ENCODE measurements at places on chromosomes 4 and X.

GRCh38 chr4:122377352-122377751, 1.5 kb upstream of the ADAD1 start:
- DNase-seq: no peak

DNA sequence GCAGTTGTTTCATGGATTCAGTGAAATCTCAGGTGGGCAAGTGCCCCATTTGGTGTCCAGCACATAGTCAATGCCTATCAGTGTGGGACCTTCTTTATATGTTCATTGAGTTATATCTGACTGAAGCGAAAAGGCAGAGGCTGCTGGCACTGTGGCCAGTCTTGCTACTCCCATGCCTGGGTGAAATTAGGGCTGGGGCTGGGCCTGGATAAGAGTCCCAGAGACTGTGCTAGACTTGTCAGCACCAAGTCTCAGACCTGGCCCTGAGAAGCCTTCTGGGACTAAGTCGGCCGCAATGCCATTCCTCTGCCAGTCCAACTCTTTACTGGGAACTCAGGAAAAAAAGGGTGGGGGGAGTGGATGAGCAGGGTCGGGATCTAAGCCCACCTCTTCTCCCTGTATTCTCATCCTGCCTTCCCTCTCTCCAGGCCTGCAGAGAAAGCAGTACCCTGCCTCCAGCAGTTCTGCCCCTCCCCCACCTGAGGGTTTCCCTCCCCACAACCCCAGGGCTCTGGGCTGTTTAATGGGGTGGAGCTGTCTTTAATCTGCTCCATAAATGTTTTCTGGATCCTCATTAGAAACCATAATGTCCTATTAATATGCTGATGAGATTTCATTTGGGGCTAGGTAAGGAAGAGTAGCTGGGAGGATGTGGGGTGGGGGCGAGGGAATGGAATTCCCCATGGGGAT, 153.5 kb upstream of the PJA1 start:
- DNase-seq: no peak

- DNase-seq: no peak
Observed at GRCh38 chrX:120274958-120275357, 24.3 kb downstream of the ZBTB33 start.

DNA sequence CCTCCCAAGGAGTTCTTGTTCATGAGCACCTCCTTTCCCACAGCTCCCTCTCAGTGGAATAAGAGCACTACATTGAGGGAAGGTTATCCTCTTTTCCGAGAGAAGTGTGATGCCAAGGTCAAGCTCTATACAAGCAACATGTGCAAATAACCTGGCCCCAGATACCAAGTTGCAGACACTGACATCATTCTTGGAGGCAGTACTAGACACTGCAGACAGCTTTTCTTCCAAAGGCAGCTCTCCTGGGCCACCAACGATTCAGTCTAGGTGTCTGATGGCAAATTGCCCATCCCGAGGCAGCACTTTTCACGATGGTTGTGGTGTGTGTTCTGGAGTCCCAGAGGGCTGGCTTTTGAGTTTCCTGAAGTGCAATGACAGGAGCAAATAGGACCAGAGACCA, 384.9 kb downstream of the TLL1 start:
- no peak for DNase-seq

GRCh38 chr4:39931441-39931901, 46.2 kb downstream of the PDS5A start:
- no peak for DNase-seq

DNA sequence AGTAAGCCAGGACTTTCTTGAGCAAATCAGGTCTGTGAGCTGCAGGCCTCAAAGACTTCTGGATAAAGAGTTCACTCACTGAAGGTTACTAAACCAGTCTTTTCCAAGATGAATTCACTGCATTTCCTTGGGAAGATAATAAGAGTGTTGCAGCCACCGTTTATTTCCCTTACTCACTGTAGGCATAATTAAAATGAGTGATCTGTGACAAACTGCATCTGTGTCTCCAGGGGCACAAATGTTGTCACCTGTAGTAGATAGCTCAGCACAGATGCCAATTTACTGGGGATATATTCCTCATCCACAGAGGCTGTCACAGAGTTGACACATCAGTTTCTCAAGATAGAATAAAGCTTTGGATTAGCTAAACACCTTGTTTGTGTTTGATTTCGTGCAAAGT, 580.2 kb downstream of the SPRY1 start:
- DNase-seq: no peak

- no peak for DNase-seq
Observed at GRCh38 chr4:2291705-2292645, 30.1 kb upstream of the MXD4 start.

DNA sequence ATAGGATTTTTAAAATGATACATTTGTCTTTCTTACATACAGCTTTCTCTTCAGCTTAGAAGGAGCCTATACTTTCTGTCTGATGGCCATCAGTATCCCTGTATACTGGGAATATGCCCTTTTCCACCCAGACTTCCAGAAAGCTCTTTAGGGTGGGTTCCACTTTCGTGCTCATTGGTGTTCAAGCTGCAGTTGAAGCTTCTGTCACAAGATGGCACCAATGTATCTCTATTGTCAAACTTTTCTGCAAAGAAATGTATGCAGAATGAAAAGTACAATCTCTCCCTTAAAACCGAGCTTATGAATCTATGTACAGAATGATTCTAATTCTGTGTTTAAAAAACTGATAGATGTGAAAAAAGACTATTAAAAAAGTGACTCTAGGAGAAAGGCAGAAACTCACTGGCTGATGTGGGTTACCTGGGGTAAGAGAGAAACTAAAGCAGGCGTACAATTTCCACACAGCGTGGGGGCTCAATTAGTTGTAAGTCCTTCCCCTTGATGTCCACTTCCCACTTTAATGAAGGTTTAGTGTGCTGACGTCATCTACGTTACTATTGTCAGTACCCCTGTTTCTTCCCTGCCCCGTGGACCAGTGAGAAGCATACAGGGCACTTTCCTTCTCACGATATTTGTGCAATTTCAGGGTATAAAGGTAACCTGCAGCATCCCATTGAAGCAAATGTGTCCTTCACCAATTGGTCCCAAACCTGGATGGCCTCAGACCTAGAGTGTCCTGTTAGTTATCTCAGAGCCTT, 57.3 kb upstream of the TCEAL2 start:
- DNase-seq: no peak

- DNase-seq: no peak
Observed at GRCh38 chrX:154727418-154727817, 23.5 kb downstream of the GAB3 start.

GRCh38 chr4:157076578-157076947, 613 bp downstream of the GLRB start:
- no peak for DNase-seq

- DNase-seq: no peak
Observed at GRCh38 chr4:120007191-120007871, 59.3 kb downstream of the MAD2L1 start.

GRCh38 chr4:3225936-3226335, 23.0 kb upstream of the MSANTD1 start:
- no peak for DNase-seq

- DNase-seq: no peak
Observed at GRCh38 chr4:14313757-14314156, 686.2 kb upstream of the BOD1L1 start.

DNA sequence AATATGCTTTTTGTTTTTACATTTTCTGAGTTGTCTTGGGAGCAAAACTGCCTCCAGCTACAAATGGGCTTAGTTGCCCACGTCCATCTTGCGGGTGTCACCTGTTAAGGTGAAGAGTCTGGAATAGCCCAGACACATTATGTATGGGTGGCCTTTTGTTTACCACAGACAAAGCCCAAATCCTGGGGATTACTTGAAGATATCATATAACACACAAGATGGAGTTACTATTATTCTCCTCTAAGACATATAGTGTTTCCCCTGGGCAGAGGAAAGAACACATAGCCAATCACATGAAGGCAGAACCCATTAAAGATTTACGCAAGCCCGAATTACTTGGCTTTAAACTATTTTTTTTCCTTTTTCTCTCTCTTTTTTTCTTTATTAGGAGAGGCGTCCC, 625.6 kb upstream of the FAM241A start:
- no peak for DNase-seq

DNA sequence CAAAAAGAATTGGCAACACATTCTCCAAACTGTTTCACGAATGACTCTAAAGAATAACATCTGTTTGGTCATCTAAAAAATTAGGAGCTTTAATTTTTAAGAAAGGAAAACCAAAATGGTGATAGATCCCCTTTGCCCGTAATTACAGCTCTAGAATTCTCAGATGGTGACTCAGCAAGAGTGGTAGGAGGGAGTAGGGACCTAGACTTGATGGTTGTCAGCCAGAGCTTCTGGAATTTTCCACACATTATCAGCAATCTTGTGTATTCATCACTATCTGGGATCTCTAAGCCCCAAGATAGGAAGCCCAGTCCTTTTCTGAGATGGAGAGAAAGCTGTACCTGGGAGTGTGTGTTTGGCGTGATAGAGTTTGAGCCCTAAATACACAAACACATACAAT, 103.9 kb upstream of the RAB40AL start:
- no peak for DNase-seq

DNA sequence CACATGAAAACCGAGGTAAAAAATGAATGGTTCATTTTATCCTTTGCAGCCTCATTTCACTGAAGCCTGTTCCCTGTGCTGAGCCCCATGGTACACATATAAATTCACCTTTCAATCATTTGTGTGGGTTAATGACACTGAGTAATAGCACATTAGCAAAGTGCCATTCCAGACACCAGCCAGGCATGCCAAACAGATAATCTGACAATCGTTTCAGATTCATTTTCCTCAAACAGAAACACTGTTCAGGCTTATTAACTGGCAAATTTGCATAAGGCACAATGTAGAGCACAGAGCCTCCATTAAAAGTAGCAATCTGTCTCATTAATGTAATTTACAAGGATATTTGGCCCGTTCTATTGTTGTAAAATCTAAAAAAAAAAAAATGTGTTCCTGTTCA, 76.2 kb downstream of the UNC5C start:
- DNase-seq: no peak

- peak; percentile 58 for DNase-seq
Observed at GRCh38 chr4:146132445-146132844, 43.1 kb upstream of the LSM6 start.

- DNase-seq: no peak
Observed at GRCh38 chr4:123325241-123325681, 71.3 kb upstream of the SPRY1 start.

DNA sequence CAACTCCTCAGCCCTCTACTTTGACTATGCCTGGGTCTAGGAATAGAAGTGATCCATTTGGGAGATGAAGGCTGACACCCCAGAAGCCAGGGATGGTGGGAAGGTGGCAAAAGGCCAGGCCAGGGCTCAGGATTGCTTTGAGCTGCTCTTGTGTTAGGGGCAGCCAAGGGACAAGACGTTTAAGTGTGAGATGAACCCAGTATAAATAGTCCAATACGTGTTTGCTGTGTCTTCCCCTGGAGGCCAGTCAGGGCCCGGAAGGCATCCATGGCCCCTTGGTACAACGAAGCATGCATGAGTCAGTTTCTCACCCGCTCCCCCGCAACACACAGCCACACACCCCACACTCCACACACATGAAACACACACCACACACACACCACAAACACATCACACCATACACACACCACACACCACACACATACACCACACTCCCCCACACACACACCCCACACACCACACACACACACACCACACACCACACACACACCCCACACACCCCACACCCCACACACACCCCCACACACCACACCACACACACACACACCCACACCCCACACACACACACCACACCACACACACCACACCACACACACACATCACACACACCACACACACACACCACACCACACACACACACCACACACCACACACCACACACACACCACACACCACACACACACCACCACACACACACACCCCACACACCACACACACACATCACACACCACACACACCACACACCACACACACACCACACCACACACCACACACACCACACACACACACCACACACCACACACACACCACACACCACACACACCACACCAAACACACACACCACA, 5.1 kb downstream of the STARD8 start:
- no peak for DNase-seq
